Suprapubic skin (tissue), 4 donors: ENCODE measurements at places on chromosomes 7 and 10. TPM values are rescaled to one million over a fixed set of nuclear protein-coding genes. Genes with fewer than 3 reads are reported as not detected.

DNA sequence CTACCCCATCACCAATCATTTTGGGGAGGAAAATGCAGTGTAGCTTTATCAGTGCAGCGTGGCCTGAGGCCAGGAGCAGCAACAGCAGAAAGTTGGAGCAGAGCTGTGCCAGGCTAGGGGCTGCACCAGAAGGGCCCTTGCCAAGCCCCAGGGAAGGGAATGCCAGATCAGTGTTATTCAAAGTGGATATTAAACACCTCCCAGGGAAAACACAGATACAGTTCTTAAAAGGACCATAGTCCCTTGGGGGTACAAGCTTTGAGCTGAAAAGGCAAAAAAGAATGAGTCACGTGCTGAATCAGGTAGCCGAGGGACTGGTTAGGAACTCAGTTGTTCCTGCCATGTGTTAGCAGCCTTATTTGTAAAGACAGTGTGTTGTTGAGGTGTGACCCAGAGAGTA lies 54.0 kb downstream of the GSDME start:
- H3K27me3 ChIP-seq = no peaks in the 10 kb centered on the region
- no peak overlapping the region for H3K4me3 ChIP-seq
- no peaks in the 10 kb centered on the region for H3K36me3 ChIP-seq
- no peaks in the 10 kb centered on the region for H3K4me1 ChIP-seq
- no peak for DNase-seq

DNA sequence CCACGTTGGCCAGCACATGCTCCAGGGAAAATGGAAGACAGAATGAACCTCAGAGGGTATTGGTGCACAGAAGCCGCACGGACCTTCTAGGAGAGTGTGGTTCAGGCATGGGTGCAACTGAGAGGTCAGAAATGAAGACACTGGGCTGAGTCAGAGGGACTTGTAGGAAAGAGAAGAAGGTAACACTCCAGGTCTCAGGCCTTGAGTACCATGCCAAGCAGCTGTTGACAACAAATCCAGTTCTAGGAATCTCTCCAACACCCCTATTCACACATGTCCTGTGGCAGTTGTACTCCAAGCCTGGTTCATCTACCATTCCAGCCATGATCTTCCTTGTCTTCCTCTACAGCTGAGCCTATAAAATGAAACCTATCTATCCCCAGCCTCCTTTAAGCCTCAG lies 251.6 kb downstream of the USP6NL start:
- no peak overlapping the region for H3K4me3 ChIP-seq
- no peak for DNase-seq
- H3K4me1 ChIP-seq = no peaks in the 10 kb centered on the region
- no peaks in the 10 kb centered on the region for H3K27me3 ChIP-seq
- H3K27ac ChIP-seq = no peak overlapping the region

MKI67 gene
- total RNA-seq = 5.6 TPM

LRRC18 gene
- total RNA-seq = not detected

GRCh38 chr10:29914986-29915785 lies 144.2 kb downstream of the JCAD start:
- H3K4me1 ChIP-seq = no peaks in the 10 kb centered on the region
- no peaks in the 10 kb centered on the region for H3K27me3 ChIP-seq
- no peak for DNase-seq
- no peak overlapping the region for H3K27ac ChIP-seq

GRCh38 chr10:16519250-16519907 lies 2.3 kb downstream of the C1QL3 start:
- DNase-seq = no peak
- no peaks in the 10 kb centered on the region for H3K36me3 ChIP-seq
- peaks cover 27% of the 10 kb centered on the region for H3K4me1 ChIP-seq
- no peak overlapping the region for H3K27ac ChIP-seq
- H3K27me3 ChIP-seq = peaks cover 34% of the 10 kb centered on the region
